ENCODE measurements at places on chromosomes 4 and X. TPM values are rescaled to one million over a fixed set of nuclear protein-coding genes. Genes with fewer than 3 reads are reported as not detected.

The RIPPLY1 gene
- not detected for total RNA-seq

DNA sequence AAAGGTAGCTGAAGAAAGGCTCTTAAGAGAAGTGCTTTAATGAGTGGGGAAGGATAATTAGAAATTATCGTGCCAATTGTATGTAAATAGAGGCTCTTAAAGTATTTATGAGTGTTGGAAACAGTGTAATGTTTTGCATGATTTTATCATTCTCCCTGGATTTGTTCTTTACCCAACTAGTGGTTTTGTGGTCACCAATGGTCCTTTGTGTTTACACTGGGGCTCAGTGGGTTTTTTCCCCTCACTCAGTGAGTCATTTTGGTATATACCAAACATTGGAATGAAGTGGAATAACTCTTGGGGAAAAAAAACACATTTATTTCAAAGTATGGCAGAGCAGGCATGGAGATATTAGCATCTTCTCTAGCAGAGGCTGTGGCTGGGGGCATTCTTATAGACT lies 20.8 kb upstream of the LGI2 start:
- no peaks in the 10 kb centered on the region for H3K4me1 ChIP-seq
- no peak for DNase-seq
- H3K27me3 ChIP-seq, result peaks cover 2% of the 10 kb centered on the region
- H3K27ac ChIP-seq, result no peak overlapping the region
- H3K36me3 ChIP-seq, result no peaks in the 10 kb centered on the region
- H3K4me3 ChIP-seq, result no peak overlapping the region

GRCh38 chrX:69552512-69552911 lies 48.4 kb downstream of the NALF2 start:
- no peak for DNase-seq
- H3K27me3 ChIP-seq, result no peaks in the 10 kb centered on the region
- no peak overlapping the region for H3K4me3 ChIP-seq
- no peak overlapping the region for H3K27ac ChIP-seq

- H3K4me3 ChIP-seq, result no peak overlapping the region
- no peak for DNase-seq
- no peak overlapping the region for H3K27ac ChIP-seq
These were observed 85.1 kb downstream of the SORBS2 start for GRCh38 chr4:185726931-185727330.

DNA sequence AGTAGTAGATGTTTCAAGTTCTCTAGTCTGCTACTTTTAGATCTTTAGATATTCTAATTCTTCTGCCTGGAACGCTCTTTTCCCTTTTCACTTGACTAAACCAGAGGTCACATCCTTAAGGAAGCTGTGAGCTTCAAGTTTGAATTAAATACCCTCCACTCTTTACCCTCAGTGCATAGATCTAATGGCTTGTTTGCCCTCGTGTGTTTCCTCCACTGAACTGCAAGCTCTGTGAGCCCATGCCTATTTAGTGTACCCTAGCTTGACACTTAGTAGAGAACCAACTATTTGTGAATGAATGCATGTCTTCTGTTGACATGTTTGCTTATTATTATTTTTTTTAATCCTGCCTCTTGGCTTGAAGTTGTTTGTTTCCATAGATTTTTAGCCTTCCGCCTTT lies 138.3 kb downstream of the PDE5A start:
- no peak overlapping the region for H3K27ac ChIP-seq
- H3K27me3 ChIP-seq, result no peaks in the 10 kb centered on the region
- DNase-seq, result no peak
- no peak overlapping the region for H3K4me3 ChIP-seq
- H3K4me1 ChIP-seq, result no peaks in the 10 kb centered on the region

GRCh38 chr4:154231806-154232478 lies 259.7 kb downstream of the DCHS2 start:
- H3K27ac ChIP-seq, result no peak overlapping the region
- H3K36me3 ChIP-seq, result no peaks in the 10 kb centered on the region
- no peak for DNase-seq
- no peak overlapping the region for H3K4me3 ChIP-seq

DNA sequence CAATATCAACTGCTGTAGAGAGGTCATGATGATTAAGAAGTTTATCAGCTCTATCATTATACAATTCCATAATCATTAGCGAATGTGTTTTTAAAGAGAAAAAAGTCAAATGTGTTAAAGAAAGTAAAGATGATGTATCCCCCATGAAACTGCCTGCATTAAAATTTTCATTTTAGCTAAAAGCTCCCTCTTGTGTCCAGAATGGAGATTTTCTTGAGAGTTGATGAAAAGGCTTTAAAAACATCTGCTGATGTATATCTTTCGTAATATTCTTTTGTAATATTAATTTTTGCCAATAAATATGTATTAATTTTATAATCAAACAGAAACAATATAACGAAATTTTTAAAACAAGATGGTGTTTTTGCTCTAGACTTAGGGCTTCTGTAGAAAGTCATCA lies 52.1 kb upstream of the LHFPL1 start:
- H3K4me1 ChIP-seq, result no peaks in the 10 kb centered on the region
- H3K27me3 ChIP-seq, result peaks cover 12% of the 10 kb centered on the region
- H3K36me3 ChIP-seq, result no peaks in the 10 kb centered on the region
- no peak overlapping the region for H3K4me3 ChIP-seq

GRCh38 chrX:108359806-108360602 lies 78.2 kb downstream of the COL4A6 start:
- H3K36me3 ChIP-seq, result no peaks in the 10 kb centered on the region
- no peak overlapping the region for H3K27ac ChIP-seq
- no peaks in the 10 kb centered on the region for H3K4me1 ChIP-seq
- no peak overlapping the region for H3K4me3 ChIP-seq
- H3K27me3 ChIP-seq, result no peaks in the 10 kb centered on the region
- no peak for DNase-seq

- DNase-seq, result peak; percentile 16
- H3K4me1 ChIP-seq, result peaks cover 17% of the 10 kb centered on the region
- H3K27ac ChIP-seq, result peak overlapping the region; percentile 40
- no peaks in the 10 kb centered on the region for H3K27me3 ChIP-seq
- no peaks in the 10 kb centered on the region for H3K36me3 ChIP-seq
- H3K4me3 ChIP-seq, result no peak overlapping the region
These were observed 69.8 kb downstream of the GPR101 start for GRCh38 chrX:136963973-136964372.

The RNF150 gene
- not detected for total RNA-seq

The HTR2C gene
- total RNA-seq, result not detected

Data from activated CD4-positive, alpha-beta memory T cell treated with anti-CD3 and anti-CD28 coated beads, Interleukin-2, amount 10 ng/mL, durations not matched to agents 7 days and 5 days (primary cell).